T-cell (primary cell): ENCODE measurements at places on chromosomes 6 and 20.

- no peak for DNase-seq
Measured at GRCh38 chr20:33407251-33407650, 5.9 kb upstream of the CDK5RAP1 start.

GRCh38 chr6:30130887-30131862 is 4.8 kb upstream of the TRIM40 start:
- peak; percentile 71 for DNase-seq

DNA sequence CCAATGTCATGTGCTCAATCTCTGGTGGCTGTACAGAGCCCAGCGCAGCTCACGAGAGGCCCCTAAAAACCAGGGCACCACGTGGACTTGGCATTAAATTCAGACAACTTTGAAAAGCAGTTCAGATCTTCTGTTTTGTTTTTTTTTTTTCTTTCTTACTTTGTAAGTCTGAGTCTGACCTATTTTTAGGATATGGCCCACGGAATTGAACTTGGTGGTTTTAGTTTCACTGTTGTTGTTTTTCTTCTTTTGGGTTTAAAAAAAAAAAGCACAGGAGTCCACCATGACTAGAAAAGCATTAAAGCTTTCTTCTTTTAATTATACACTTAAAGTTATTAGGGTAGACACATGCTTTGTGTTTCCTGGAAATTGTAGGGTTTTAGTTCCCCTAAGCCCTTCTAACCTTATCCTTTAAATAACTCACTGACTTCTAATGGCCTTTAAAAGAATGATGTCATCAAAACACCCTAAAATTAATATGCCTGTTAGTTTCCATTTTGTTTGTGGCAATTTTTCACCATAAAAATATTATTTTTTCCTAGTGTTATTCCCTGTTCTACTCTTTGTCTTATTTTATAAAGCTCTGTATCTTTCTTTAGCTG is 48.5 kb upstream of the CCN2 start:
- DNase-seq = no peak

DNA sequence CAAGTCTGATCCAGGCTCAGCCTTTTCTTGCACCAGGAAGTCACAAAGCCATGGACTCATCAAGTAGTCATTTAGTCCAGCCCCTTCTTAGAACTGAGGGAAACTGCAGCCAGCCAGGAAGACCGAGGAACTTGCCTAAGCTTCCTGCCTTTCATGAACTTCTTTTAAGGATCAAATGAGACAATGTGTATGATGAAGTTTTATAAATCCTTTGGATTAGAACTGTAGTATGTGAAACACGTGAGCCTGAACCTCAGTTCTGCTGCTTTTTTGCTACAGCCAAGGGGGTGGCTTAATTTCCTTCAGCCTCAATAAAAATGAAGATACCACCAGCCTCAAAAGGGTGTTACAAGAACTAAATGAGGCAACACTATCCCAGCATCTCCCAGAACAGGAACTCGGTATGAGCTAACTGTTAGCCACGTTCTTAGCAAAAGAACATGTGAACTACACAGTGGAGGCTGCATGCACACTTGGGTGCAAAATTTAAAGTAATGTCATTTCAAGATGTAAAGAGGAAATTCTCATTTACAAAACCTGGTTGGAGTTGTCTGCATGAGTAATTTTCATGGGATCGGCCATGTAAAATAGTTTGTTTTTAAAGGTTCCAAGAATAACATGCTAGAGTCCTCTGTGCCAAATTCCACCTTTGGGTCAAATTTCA is 76.0 kb upstream of the TBC1D7 start:
- DNase-seq = no peak

DNA sequence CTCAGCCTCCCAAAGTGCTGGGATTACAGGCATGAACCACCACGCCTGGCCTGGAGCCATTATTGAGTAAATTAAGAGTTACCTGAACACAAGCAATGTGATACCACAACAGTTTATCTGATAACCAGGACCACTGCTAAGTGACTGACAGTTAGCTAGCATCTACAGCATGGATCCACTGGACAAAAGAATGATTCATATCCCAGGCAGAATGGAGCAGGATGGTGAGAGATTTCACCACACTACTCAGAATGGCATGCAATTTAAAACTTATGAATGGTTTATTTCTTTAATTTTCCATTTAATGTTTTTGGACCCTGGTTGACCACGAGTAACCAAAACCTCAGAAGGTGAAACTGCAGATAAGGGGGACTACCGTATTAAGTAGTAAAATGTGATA is 48.6 kb downstream of the RALGAPA2 start:
- DNase-seq = no peak

GRCh38 chr6:85484948-85485347 is 35.1 kb downstream of the NT5E start:
- DNase-seq = no peak

GRCh38 chr6:138986578-138986977 is 1.5 kb downstream of the REPS1 start:
- no peak for DNase-seq

DNA sequence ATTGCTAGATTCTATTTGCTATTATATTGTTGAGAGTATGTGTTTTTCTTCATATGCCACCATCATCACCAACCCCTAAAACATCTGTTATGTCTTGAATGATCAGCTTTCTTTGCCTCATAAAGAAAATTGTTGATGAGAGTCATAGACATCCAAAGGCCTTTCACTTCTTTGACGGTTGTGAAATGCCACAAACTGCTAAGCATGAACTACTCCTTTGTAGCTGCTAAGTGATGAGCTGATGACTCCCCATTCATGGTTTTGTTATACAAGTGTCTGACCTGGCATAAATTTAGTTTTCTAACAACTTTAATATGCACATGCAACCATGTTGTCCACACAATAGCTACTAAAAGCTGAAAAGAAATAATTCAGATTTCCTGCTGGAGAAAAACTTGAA is 684 bp upstream of the MED23 start:
- no peak for DNase-seq

DNA sequence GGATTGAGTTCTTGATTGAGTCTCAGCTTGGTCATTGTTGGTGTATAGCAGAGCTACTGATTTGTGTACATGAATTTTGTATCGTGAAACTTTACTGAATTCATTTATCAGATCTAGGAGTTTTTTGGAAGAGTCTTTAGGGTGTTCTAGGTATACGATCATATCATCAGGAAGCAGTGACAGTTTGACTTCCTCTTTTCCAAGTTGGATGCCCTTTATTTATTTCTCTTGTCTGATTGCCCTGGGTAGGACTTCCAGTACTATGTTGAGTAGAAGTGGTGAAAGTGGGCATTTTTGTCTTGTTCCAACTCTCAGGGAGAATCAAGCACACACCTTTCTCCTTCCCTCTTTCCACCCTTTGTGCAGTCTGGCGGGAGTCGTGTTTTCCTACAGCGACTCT is 26.4 kb downstream of the RPP40 start:
- no peak for DNase-seq
